Caki2 (cell line): ENCODE measurements at places on chromosomes 16 and 17.

DNA sequence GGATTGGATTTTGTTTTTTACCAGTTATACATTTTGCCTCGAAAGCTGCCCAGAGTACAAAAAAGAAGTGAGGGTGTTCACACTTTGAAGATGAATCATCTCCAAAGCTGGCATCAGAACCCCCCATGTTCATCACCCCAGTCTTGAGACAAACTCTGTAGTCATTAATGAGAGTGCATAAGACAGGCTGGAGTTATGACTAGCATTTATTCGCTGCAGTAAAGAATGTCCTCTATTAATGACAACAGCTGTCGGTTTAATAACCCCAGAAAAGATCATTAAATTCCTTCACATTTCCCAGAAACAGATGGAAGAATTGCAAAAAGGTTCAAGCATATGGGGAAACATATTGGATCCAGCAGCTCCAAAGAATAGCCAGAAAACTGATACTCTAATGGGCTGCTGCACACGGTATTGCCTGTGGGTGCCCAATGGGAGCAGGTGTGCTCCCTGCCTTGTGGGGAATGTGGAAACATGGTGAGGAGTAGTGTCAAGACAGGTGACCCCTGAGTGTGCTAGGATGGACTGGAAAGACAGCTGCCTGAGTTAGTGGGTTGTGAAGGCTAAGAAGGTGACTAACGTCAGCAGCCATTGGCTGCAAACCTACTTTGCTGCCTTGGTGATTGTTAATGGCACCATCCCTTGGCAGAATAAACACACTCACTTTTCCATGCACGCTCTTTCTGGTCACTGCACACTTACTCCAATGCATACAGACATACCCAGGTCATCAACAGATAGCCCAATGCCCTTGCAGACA, 81.9 kb downstream of the AIPL1 start:
- DNase-seq = no peak

GRCh38 chr17:77637818-77638575, 320.5 kb upstream of the TNRC6C start:
- DNase-seq = no peak

- DNase-seq = no peak
Measured at GRCh38 chr17:7346761-7347614, 5.0 kb upstream of the KCTD11 start.

- DNase-seq = no peak
Measured at GRCh38 chr16:64450177-64450576, 671.7 kb downstream of the CDH11 start.

GRCh38 chr17:82160075-82160474, 52.6 kb downstream of the CCDC57 start:
- peak; percentile 45 for DNase-seq
